Hindlimb muscle (tissue), 1 donor: ENCODE measurements at places on chromosomes 11 and 22. TPM values are rescaled to one million over a fixed set of nuclear protein-coding genes. Genes with fewer than 3 reads are reported as not detected.

The KLHL35 gene
- polyA plus RNA-seq = 6.6 TPM

The PHRF1 gene
- polyA plus RNA-seq = 21.3 TPM

GRCh38 chr11:125268611-125269010 lies 104.1 kb downstream of the PKNOX2 start:
- DNase-seq = no peak

The HTR3B gene
- polyA plus RNA-seq = 0.09 TPM

DNA sequence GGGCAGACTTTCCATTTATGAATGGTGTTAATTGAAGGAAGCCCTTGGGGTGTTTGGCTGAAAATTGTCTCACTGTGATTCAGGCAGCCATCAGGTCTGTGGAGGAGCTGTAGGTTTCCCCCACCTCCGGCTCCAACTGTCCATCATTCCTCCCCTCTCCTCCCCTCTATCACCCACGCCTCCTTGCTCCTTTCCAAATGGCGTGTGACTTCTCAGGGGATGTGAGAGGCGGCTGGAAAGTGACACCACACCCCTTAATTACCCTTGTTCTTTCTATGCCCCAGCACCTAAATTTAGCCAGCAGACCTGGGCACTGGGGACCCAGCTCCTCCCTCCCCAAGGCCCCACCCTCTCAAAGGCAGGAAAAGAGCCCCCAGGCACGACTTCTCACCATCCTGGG lies 38.1 kb upstream of the SYT7 start:
- DNase-seq = no peak

DNA sequence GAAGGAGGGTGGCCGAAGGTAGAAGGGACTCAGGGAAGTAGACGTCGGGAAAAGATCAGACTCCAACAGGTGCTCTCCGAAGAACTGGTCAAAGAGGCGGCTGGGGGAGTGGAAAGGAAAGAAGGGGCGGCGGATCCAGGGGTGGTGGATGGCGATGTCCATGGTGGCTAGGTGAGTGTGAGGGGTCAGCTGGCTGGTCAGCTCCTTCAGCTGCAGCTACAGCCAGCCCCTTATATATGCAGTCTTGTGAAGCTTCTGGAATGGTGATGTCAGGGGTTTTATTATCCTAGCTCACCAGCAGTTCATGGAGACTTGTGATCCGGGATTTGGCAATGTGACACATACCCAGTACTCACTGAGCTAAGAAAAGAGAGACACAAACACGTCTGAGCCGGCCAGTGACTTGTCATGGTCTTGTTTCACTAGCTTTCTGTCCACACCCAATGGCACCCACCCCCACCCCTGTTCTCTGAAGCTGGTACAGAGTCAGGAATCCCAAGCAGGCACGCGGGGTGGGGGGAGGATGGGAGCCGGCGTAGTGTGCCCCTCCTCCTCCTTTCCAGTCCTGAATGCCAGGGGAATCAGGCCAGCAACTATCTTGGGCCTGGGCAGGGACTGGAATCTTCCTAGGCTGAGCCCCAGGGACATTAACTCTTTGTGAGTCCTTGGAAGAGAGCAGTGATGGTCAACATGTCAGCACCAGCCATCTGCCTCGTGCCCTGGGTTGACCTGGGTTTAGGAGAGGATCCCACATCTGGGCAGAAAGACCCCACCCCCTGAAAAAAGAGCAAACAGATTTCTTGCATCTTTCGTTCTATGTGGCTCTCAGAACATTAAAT lies at the start of gene CRYAB:
CRYAB (minus strand) TSS at position 208 of the 839 bp plus-strand sequence; CDS start at position 162, 46 bp downstream.
- DNase-seq = peak; percentile 84

GRCh38 chr22:50473855-50474671 lies 772 bp downstream of the SBF1 start:
- DNase-seq = no peak

DNA sequence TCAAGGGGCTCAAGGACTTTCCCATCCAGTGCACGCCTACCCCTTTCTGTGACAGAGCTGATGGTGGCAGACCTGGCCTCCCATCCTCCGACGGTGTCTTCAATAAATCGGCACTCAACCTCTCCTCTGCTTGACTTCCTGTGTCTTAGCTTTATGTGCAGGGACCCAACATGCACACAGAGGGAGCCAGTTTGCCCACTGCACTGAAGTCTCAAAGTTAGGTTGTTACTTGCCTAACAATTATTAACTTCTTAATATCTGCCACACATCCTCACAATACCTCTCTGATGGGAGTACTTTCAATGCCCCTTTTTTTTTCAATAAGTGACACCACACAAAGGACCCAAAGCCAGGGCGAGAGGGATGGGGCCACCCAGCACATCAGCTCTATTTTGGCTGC lies 3.6 kb downstream of the IZUMO1R start:
- no peak for DNase-seq

DNA sequence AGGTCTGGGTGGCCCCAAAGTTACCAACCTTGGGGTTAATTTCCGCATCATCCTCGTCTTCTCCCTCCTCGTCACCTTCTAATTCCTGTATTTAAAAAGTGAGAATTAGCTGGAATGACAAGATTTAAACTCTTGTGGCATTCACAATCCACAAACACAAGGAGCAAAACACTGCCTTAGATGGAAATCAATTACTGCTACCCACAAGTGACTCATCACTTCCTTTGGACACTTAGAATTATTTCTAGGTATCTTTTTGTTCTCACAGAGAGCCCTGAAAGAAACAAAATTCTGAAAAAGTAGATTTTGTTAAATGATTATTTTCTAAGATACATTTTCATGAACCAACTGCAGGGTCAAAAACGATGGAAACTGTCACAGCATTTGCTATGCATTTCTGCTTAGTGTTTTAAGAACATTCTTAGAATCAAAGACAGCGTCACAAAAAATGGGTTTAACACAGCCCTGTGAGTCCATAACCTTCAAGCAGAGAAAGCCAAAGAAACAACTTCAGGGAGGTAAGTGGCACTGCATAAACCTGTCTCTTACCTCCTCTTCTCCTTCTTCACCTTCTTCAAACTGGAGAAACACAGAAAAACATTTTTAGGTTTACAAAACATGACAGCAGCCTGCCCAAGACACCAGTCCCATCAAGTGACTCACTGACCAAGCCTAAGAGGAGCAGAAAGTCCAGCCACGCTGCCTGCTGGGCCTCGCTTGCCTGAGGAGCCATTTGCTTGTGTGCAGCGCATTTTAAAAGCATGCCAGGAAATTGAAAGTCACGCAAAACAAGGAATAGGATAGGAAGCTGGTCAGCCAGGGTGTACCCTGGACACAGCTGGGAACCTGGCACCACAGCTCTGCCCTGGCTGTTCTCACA lies 22.3 kb upstream of the PHLDA2 start:
- no peak for DNase-seq
